ENCODE measurements at places on chromosomes 16 and 17.

DNA sequence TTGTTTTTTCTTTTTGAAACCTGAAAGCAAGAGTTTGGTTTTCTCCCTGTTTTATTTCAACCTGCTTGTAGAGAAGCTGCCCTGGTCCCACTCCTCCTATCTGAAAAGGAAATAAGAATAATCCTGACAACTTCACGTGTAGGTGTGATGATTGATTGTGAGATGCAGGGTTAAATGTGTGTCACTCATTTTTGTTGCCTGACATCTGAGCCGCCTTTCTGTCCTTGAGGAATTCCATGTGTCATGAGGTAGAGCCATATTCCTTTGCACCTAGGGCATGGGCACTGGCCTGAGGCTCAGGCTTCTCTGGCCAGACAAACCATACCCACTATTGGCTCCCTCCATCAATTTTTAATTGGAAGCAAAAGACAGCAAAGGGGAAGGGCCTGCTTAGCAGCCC is 10.2 kb upstream of the SMPD3 start:
- DNase-seq, result no peak

DNA sequence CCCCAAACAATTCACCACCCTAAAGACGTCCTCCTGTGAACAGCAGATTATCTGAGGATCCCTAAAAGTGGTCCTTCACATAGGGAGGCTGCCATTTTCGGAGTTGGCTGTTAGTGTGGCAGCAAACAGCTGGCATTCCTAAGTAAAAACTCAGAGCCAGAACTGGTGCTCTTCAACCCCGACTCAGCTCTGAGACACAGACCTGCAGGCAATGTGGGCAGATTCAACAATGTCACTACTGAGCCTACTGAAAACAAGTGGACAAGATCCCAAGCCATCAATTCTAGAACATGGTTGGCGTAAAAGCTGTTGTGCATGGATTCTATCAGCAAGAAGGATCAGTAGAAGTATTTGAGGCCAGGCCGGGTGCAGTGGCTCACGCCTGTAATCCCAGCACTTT is 247.2 kb downstream of the NTN1 start:
- DNase-seq, result no peak

GRCh38 chr17:81666092-81666341 is 388 bp downstream of the OXLD1 start:
- DNase-seq, result no peak

GRCh38 chr16:13940397-13940933 is 20.5 kb downstream of the ERCC4 start:
- no peak for DNase-seq

GRCh38 chr16:22813948-22814710 is at the start of gene HS3ST2:
Gene HS3ST2 (plus strand): TSS chr16:22814162. CDS start chr16:22814611, 449 bp downstream.
- no peak for DNase-seq

DNA sequence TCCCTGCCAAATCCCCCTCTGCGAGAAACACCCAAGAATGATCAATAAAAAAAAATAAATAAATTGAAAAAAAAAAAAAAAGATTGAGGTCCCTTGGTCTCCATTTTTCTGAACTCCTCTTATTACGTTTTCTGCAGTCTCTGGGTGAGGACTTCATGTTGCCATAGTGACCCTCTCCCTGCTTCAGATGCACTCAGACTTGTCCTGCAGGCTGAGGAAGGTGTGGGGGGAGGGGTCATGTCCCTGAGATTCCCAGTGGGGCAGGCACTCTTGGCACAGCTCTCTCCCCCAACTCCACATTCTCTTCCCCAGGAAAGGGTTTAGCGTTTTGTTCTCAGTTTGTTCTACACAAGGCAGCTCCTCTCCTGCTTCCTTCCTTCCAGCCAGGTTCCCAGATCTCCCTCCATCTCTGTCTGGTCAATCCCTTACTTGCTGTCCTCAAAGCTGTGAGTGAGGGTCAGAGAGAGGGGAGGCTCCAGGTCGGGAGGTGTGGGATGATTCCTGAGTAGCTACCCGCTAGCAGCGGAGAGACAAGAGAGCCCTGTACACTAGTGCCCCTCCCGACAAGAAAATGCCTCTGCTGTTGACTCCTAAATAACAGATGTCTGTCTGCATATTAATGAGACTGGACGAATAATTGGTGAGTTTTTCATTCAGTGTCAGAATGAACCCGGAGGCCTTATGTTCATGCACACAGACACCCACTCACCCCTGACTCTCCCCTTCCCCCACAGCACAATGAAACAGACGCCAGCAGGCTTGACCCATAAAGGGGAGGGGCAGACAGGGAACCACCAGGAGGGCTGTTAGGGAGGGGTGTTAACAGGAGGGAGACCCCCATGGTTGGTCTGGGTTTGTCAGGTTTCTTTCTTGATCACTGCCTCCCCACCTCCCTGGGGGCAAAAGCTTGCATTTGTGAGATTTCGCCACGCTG is 9.2 kb downstream of the RND2 start:
- DNase-seq, result no peak

GRCh38 chr16:55832773-55833691 is at the start of gene CES1:
Gene CES1 (minus strand): TSS chr16:55833096. CDS start chr16:55833055, 41 bp downstream.
- no peak for DNase-seq

All from activated effector memory CD4-positive, alpha-beta T cell treated with Interleukin-2 at 50 U/mL for 16 hours (primary cell).